ENCODE measurements at places on chromosomes 5 and 9.

GRCh38 chr9:90141723-90142122 lies 500.9 kb downstream of the DIRAS2 start:
- DNase-seq, result no peak

GRCh38 chr9:10252174-10252573 lies 360.6 kb downstream of the PTPRD start:
- no peak for DNase-seq

DNA sequence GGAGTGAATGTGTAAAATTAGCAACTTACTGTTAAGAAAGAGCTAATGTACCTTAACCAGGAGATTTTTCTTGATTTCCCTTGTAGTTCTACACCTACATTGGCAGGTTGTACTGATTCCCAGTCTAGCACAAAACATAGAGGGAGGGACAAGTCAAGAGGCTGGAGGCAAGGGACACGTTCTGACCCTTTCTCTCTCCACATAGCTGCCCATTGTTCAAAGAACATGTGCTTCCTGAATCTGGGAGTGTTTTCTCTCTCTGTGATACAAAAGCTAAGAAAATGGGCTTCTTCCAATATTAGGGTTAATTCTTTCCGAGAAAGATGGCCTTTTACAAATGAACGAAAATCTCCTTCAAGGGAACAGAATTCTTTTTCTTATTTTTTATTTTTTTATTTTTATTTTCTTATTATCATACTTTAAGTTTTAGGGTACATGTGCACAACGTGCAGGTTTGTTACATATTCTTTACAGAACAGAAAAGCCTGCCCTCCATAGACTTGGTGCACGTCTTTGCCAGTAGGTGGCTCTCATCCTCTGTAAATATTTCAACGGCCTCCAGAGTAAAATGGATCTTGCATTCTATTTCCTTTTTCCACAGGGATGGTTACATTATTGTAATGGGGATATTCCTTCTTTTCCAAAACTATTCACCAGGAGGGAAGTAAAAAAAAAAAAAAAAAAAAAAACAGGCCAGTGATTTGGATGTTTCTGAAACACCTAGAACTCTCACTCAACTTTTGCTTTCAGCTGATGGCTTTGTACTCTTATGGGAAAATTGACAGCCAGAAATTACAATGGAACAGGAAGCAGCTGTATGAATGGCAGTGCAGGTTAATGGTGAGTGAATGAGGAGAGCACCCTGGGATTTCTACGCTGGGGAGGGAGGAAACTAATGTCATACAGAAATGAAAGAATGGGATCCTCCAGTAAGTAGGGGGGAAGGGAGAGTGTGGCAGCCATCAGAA lies 13.1 kb upstream of the IFNA5 start:
- peak; percentile 36 for DNase-seq

DNA sequence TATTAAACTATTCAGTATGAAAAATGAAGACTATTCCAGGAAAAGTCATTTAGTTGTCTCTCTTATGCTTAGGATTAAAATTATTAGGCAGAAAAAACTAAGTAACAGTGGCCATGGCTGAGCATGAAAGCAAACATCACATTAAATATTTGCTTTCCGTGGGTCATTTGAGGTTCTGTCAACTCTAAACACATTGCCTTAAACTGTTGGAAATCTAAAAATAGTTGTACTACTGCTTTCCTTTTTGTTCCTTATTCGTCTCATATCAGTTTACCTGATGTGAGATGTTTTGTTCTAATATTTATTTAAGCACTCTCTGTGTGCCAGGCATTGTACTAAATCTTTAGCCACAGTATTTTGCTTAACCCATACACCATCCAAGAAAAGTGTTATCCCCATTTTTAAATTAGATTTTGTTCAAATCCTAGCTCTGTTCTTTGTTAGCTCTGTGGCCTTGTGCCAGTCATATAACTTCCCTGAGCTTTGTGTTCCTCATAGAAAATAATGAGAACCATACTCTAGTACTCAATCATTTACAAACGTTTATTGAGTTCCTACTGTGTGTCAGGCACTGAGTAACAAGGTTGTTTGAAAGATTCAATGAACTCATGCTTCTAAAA lies 18.7 kb upstream of the ZNF608 start:
- DNase-seq, result no peak

DNA sequence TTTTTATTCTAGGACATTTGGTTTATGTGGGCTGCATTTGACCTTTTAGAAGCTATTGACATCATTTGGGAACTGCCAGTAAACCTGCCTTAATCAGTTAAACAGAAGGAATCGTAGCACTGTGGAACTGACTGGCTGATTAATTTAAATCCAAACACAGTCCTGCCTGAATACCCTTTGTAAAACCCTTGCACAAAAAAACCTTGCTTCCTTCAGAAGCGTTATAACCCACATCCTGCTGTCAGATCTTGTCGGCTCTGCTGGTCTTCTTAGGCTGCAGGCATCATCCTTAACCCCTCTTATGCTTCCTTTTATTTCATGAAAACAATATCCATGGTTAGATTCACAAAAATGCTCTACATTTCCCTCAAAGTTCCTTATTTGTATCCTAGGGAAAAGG lies 46.3 kb downstream of the PAM start:
- DNase-seq, result no peak

DNA sequence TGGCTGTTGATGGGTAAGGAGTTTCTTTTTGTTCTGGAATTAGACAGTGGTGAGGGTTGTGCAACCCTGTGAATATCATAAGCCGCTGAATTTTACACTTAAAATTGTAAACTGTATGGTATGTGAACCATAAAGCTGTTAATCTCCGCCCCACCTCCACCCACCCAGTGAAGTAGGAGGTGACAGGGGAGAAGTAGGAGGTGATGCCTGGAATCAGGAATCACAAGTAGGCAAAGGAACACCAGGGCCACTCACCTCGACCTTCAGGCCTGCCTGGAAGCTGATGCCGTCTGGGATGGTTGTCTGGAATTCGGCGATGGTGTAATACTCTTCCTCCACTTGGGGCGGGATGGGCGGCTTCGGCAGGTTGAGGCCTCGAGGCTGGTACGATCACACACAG lies 62.3 kb upstream of the UBTD2 start:
- DNase-seq, result no peak

DNA sequence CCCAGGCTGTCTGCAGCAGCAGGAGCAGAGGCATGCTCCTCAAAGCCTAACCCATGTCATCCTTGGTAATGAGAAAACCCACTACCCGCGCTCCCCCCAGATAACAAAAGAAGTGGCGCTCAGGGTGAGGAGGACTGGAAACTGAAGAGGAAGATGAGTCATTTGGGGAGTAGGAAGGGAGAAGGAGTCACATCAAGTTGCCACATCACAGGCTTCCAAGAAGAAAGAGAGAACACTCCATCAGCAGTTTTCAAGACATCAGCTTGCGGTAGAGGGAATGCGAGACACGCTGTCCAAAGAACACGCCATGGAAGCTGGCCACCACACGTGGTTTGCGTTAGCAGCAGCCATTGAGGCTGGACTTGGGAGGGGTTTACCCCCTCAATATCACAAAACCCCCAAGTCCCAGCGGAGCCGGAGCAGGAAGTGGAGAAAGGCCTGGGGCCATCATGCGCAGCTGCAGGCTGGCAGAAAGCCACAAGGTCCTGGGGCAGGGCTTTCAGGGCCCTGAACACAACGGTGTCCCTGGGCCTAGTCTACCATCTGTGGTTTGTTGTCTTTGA lies 41.5 kb downstream of the SH3PXD2B start:
- peak; percentile 42 for DNase-seq

- peak; percentile 52 for DNase-seq
Observed at GRCh38 chr5:759111-759751, 25.3 kb downstream of the ZDHHC11B start.

GRCh38 chr5:136000932-136001331 lies 27.9 kb upstream of the TGFBI start:
- DNase-seq, result no peak

DNA sequence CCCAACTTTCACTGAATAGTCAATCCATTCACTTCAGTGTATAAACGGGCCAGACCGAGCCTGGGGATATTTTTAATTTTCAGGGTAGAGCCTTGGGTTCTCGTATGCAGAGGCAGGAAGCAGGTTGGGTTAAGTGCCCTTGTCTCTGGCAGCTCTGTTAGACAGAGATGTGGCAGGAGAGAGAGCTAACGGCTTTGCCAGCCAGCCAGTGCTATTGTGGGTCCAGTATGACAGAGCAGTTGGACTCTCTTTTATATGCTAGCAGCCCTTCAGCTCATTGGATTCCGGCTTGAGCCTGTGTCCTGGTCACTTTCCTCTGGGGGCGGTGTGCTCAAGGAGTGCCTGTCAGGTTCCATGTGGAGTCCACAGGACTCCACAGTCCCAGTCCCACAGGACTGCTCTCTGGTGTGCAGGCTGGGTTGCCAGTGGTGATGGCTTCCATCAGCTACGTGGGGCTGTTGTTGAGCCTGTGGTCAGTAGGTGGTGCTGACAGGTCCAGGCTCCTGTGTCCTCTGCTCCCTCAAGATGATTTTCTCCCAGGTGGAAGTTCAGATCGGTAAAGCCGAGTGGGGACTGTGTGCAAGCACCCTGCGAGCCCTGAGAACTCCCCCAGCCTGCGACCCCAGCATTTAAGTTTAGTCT lies 14.3 kb downstream of the CLTA start:
- DNase-seq, result no peak

DNA sequence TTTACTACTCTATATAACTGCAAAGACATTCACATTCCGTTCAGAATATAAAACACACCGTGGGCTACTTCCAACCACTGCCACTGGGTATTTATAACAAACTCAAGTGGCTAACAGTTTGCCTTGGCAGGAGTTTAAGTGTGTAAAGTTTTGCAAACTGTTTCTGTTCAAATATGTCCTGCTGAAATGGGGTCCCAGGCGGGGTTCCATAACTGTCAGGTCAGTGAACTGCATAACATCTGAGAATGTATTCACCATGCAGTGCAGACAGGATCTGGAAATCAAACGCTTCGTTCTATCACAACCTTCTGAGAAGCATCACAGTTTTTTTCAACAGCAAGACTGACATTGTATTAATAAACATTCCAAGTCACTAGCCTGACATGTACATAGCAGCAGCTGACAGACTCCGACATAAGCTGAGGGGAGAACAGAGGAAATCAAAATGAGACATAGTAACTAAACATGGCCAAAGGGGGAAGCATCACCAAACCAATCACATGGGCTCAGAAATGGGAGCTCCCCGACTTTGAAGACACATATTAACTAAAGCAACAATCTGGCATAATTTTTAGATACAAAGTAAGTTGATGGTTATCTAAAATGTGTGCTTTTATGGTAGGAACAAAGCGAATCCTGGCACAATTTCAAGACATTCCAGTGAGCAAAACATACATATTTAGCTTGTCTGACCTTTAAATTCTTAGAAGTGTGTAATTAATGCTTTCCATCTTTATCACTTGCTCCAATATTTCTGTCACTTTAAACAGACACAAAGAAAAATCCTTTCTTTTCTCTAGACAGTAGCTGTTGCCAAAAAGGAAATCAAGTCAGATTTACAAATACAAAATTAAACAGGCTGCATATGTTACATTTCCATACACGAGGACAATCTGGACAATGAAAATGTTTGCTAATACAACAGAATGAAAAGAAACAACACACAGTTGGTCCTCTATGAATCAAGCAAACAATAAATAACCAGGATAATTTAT lies 156.8 kb downstream of the MAPKAP1 start:
- DNase-seq, result no peak

DNA sequence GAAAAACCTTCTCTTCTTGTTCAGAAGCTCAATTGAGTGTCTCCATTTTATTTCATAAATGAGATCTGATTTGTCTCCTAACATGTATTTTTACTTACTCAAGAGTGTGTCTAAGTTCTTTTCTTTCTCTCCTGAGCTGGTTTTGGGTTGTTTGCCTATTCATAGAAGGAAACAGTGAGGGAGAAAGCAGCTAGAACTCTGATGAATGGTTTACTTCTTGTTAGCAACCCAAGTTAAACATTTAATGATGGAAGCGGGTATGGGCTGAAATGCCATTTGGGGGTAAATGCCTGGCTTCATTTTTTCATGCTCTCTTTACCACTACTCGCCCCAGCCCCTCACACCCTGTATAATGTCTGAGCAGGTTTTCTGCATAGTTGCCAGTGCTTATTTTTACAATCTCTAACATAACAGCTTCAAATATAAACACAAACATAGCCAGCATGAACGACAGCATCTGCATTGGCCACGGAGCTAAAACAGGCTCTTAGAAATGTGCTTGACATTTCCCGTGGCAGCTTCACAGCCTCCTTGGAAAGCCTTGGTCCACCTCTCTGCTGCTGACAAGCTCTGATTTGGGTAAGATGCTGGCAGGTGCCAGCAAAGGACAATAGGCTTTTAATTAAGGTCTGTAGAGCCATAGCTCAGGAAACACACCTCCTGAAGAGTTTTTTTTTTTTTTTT lies 321.1 kb downstream of the ARHGEF28 start:
- DNase-seq, result no peak

DNA sequence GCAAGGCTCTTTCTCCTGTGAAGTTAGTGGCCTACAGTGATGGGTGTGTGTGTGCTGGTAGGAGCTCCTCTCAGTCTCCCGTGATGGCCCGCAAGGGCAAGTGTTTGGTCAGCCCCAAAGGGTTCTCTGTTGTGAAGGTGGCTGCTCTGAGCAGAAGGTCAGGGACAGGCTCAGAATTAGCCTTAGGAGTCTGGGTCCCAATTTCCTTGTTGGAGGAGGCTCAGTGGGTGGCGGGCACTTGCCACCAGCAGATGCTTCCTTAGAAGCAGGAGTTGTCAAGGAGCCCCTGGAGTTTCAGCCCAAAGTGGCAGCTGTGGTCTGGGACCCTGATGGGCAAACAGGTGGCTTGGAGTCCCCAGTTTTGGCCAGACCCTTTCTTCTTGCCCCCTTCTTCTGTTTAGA lies 154.4 kb downstream of the MACROH2A1 start:
- DNase-seq, result no peak

- no peak for DNase-seq
Observed at GRCh38 chr5:174837919-174838902, 113.8 kb downstream of the MSX2 start.

- DNase-seq, result no peak
Observed at GRCh38 chr9:134600371-134600770, 41.2 kb upstream of the COL5A1 start.
